Activated effector memory CD4-positive, alpha-beta T cell treated with anti-CD3 and anti-CD28 coated beads, Interleukin-2, amount 50 U/mL, for 16 hours (primary cell): ENCODE measurements at places on chromosomes 11 and 22.

DNA sequence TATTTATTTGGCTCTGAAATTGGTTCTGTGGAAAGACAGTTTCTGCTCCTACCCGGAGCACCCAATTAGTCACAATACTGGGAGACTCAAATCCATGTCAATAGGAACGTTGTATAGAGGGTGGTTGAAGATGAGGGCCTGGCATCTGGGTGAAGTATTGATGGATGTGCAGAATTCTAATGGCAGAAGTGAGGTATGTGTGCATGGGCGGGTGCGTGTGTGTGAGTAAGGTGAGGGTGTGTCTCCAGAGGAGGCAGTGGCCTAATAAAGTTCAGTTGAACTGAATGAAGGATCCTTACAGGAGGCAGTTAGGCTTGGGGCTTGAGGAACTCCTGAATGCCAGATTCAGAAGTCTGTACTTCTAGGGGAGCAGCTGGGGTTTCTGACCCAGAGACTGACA is 71.8 kb upstream of the B3GAT1 start:
- no peak for DNase-seq

DNA sequence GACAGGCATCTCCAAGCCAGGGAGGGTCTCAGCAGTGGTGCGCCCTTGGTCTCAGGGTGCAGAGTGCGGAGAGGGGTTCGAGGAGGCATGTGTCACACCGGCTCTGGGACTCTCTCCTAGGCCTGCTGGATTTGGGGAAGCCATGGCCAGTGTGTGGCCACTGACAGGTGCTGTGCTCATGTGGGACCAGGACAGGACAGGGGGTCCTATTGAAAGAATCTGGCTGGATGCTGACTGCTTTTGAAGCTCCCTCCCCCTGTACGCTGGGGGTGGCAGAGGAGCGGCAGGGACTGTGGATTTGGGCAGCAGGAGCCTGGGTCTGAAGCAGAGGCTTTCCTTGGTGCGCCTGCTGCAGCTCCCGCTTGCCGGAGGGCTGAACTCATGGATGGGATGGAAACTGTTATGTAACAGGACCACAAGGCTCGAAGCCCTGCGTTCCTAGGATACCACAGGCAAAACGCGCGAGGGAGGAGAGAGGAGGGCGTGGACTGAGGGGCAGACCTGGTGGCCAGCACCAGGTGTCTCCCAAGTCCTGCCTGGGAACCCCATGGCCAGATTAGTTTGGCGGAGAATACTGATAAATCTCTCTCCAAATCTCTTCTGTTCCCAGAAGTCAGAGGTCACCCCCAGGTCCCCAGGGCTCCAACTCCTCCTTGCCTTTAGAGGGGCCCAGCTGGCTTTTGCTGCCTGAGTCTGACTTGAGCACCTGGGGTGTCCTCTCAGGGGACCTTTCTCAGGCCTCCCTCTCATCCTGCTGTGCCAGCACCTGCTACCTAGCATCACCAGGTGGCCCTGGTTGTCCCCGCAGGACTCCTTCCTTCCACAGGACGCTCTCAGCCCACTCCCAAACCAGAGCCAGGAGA is 13.8 kb upstream of the TEF start:
- DNase-seq = no peak

DNA sequence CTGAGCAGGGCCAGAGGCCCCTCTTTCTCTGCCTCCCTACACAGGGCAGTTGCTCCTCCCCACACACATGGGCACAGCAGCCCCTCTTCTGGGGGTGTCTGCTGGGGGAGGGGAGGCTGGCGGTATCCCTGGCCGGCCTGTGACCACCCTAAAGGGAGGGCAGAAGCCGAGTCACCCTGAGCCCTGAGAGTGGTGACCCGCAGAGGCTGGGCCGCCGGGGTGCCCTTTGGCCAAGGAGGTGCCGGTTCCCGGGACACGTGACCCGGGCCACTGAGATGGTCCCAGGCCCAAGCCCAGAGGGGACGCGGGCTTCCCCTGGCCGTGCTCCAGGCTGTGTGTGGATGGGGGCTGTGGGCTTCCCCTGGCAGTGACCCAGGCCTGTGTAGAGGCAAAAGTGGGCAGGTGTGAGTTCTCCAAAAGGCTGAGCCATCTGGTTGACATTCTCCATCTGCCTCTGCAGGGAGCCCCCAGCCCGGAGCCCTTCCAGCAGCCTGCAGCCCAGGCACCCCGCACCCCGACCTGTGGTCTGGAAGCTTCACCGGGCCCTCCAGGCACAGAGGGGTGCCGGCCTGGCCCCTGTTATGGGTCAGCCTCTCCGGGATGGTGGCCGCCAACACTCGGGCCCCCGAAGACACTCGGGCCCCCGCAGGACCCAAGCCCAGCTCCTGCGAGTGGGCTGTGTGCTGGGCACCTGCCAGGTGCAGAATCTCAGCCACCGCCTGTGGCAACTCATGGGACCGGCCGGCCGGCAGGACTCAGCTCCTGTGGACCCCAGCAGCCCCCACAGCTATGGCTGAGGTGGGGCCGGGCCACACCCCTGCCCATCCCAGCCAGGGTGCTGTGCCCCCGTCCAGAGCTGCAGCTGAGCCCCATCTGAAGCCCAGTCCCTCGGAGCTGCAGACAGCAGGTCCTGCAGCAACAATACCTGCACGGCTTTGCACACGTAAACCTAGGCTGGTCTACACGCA is 1.0 kb downstream of the ADM2 start:
- no peak for DNase-seq

GRCh38 chr22:42632096-42632495 is 8.3 kb downstream of the ATP5MGL start:
- no peak for DNase-seq

DNA sequence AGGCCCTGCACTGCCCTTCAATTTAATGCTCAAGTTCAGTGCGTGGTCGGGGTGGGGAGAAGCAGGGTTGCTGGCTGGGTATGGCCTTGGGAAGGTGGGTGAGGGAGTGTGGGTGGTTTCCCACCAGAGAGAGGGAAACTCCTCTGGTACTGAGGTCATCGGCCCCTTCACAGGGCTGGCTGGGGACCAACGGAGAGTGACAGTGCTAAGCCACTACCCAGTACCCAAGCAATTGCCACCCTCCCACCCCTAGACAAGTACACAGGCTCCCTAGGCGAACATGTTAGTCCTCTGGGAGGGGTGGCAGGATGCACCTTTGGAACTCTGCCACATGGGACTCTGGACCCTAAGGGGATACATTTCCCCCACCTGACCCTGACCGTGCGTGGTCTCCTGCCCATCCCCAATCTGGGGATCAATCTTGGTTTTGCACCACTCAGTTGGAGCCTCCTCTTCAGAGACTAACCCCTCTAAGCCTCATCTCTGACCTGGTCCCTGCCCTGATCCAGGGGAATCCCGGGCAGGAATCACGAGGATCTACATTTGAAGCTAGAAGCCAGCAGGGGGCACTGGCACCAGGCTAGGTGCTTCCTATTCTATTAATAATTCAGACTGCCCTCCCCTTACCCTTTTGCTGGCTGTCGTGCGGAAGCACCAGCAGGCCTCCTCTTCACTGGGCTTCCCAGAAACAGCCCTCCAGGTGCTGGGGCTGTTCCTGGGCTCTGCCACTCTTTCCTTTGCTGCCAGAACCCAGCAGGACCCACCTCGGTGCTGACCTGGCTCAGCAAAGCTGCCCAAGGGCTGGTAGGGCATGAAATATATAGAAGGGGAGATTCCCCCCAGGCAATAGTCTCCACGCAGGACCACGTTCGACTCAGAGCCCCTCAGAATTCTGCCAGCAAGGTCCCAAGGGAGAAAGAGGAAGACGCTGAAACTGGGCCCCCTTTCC is 377.7 kb downstream of the TENM4 start:
- DNase-seq = no peak

DNA sequence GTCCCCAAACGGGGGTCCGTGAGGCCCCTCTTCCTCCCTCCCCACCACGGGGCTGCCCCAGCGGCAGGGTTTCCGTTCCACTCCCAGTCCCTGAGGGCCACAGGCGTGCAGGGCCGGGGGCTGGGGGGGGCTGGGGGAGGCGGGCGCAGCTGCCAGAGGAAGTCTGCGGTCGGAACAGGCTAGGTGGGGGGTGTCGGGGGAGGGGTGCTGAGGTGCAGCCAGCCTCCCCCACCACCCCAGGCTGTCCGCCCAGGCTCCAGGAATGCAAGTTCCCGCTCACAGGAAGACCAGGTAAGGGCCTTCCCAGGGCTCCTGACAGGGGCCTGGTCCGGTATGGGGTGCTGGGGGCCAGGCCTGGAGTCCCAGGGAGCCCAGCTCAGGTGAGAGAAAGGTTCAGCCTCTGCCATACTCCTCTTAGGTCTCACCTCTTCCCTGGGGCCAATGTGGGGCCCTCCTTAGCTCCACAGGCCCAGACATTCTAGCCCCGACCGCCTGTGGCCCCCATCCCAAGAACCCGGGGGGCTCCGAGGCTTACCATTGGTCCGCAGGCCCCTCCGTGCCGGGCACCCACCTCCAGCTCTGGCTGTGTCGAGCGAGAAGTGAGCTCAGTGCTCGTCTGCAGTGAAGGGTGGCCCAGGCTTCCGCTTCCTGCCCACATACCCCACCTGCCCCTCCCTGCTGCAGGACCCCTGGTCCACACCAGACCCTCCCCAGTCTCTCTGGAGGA is at the start of gene PTPRCAP:
PTPRCAP (minus strand) TSS at position 601 of the 727 bp plus-strand sequence; CDS start at position 538, 63 bp downstream.
- peak; percentile 91 for DNase-seq

DNA sequence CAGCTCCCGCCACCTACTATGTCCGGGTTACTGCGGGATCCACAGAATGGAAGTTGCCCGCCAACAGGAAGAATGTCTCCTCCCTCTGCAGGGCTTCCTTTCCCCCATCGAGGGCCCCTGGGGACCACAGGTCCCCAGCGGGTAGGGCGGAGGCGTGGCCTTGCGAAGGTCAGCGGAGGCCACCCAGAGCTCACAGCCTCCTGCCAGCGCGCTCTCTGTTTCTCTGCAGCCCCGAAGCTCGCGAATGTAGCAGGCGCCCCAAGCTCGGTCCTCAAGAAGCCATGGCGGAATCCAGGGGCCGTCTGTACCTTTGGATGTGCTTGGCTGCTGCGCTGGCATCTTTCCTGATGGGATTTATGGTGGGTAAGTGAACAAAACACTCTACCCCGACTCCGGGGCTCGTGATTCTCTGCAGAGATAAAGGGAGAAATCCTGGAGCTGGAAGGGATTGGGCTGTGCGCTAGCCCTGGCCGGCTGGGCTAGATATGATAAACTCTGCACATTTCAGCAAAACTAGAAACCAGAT is at the start of gene NAALAD2:
NAALAD2 (plus strand) TSS at position 186 of the 526 bp plus-strand sequence; CDS start at position 282, 96 bp downstream.
- no peak for DNase-seq

DNA sequence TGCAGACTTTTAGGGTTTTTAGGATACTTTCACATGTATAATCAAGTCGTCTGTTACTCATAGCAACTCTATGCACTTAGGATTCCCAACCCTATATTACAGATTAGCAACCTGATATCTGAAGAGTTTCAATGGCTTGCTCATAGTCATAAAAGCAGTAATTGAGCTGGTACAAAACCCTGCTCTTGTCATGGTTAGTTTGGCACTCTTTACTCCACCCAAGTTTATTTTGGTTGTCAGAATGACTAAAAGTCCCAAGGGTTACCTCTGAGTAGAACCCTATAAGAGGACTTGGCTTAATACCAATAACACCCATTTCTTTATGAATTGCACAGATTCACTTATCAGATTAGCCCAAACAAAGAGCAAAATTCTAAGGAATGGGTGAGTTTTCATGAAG is 550.6 kb downstream of the SOX6 start:
- DNase-seq = no peak

DNA sequence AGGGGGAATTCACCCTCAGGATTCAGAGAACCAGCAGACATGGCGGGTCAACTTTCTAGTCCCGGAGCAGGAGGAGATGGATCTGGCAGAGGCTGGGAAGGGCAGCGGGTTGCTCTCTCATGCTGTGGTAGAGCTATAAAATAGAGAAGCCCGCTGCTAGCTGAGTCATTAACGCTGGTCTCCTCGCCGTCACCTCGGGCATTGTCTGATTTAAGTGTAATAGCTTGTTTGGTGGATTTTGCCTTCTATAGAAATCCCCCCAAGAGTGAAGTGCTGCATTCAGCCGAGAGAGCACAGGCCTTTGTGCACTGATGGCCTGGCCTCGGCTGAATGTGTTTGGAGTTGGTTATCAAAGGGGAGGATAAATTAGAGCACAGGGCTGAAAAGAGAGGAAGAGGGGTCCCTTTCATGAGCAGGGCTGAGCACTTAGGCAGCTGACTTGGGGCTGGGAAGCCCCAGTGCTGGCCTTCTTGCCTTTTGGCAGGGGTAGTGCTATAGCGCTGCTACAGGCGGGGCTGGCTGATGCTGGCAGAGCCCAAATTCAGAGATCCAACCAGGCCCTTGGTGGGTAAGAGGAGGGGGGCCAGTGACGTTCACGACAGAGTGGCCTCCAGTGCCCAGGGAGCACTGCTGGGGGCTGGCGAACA is 161.1 kb upstream of the CADM1 start:
- DNase-seq = no peak

DNA sequence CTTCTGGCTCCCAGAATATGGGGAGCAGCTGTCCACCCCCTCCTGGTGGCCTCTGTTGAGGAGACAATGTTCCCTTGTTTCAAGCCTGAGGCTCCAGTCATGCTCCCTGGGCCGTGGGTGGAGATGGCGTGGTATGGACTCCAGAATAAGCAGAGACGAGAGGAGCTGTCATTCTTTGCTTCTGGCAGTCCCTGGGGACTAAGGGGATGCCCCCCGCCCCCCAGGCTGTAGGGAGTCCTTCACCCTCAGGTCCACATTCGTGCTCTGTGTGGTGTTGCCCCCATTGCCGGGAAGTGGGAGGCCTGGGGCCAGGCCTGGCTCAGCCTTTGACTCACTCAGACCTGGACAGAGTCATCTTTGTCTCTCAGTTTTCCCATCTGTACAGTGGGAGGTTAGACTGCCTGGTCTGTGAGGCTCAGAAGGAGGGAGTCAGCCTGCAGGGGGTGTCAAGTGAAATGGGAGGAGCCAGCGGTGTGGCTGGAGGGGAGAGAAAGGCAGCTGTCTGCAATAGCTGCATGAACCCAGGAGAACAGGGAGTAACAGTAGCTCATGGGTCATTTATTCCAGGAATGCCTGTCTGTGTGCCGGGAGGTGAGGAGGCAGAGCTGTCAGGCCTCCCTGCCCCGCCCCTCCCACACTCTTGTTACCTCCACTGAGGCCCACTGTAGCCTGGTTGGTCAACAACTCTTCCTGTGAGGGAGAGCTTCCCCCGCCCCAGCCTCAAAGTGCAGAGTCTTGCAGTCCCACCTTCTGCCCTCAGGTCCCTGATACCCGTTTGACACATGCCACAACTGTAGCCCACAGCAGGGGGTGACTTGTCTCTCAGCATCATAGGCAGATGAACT is 6.3 kb downstream of the ARHGEF17 start:
- DNase-seq = no peak

GRCh38 chr11:65547446-65548125 is 10.6 kb downstream of the LTBP3 start:
- DNase-seq = no peak

GRCh38 chr11:64096835-64097234 is 61.1 kb downstream of the FLRT1 start:
- DNase-seq = no peak

DNA sequence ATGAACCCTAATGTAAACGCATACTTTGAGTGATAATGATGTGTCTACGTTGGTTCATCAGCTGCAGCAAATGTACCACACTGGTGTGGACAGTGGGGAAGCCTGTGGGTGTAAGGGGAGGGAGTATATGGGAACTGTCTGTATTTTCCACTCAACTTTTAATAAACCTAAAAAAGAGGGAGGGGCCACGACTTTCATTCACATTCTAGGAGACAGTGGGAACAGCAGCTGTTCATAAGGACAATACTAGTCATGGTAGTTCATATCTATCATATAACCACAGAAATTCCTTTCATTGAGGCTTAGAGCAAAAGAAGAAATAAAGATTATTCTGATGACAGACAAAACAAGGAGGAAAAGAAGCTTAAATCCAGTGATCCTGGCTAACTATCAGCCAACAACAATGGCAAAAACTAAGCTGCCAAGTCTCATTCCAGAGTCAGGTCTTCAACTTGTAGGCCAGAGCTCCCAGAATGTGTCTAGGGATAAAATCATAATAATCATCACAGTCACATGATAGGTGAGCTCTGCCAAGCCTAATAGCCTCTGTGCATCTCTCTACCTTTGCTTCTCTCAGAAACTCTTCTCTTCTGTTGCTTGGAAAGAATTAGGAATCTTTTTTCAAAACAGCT is 59.4 kb upstream of the CHRM4 start:
- no peak for DNase-seq
